ENCODE measurements at places on chromosomes 1 and 21. TPM values are rescaled to one million over a fixed set of nuclear protein-coding genes. Genes with fewer than 3 reads are reported as not detected.

Gene SPRR5
- not detected for total RNA-seq

Gene AKR7A2
- total RNA-seq, result 50.6 TPM

GRCh38 chr1:30103708-30104411 lies 619.5 kb downstream of the MATN1 start:
- peaks cover 2% of the 10 kb centered on the region for H3K4me1 ChIP-seq
- H3K27ac ChIP-seq, result no peak overlapping the region
- H3K36me3 ChIP-seq, result no peaks in the 10 kb centered on the region

GRCh38 chr21:42467140-42467983 lies 28.7 kb downstream of the RSPH1 start:
- no peak overlapping the region for H3K4me3 ChIP-seq
- H3K4me1 ChIP-seq, result peaks cover 48% of the 10 kb centered on the region
- H3K27ac ChIP-seq, result no peak overlapping the region
- H3K36me3 ChIP-seq, result peaks cover 4% of the 10 kb centered on the region
- H3K27me3 ChIP-seq, result peaks cover 4% of the 10 kb centered on the region
- DNase-seq, result peak; percentile 65

DNA sequence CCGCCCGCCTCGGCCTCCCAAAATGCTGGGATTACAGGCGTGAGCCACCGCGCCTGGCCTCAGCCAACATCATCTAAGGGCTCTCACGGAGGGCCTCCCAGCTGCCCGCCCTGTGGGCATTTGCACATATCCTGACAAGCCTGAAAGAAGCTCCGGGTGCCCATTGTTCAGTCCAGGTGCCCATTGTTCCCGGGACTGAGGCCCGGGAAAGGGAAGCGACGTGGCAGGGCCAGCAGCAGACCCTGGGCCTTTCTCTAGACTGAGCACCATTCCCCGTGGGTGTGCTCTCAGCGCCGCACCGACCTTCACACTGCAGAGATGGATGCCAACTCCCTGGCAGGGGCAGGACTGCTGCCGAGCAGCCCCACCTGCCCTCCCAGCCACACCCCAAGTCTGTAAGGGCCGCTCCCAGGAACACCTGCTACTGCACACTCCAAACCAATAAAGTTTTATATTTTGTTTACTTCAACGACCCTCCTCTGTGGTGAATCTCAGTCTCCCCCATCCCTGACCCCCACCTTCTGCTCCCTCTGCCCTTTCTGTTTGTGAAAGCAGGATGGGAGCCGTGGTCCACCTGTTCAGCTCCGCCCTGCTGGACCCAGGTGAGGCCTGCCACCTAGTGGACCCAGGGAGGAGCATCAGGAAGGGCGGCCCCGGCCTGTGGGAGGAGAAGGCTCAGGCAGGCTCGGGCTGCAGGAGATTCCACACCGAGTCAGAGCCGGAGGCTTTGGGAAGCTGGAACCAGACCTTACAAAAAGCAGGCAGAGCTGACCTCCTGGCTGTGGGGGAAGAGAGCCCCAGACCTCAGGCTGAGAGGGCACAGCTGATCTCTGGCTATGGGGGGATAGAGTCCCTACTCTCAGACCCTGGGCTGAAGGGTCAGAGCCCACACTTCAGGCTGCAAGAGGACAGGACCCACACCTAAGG lies 1.1 kb upstream of the TMEM82 start:
- peaks cover 7% of the 10 kb centered on the region for H3K4me1 ChIP-seq
- DNase-seq, result peak; percentile 81
- no peak overlapping the region for H3K4me3 ChIP-seq
- no peak overlapping the region for H3K27ac ChIP-seq
- no peaks in the 10 kb centered on the region for H3K27me3 ChIP-seq

DNA sequence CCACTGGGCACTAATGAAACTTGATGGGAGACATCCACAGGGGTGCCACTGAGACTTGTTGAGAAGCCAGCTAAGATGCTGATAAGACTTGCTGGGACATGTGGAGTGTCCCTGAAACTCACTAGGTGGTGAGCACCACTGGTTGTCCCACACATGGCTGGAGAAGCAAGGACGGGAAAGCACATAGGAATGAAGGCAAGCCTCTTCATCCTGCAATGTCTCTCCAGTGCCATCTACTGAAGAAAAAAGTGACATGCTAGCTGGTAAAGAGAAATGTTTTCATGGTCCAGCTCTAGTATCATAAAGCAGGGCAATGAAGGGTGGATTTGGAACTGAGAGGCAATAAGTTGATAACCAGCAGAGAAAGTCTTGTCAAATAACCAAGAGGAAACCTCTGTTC lies 283.0 kb downstream of the PAPPA2 start:
- DNase-seq, result no peak
- H3K27me3 ChIP-seq, result no peaks in the 10 kb centered on the region
- no peaks in the 10 kb centered on the region for H3K36me3 ChIP-seq
- H3K4me1 ChIP-seq, result no peaks in the 10 kb centered on the region

DNA sequence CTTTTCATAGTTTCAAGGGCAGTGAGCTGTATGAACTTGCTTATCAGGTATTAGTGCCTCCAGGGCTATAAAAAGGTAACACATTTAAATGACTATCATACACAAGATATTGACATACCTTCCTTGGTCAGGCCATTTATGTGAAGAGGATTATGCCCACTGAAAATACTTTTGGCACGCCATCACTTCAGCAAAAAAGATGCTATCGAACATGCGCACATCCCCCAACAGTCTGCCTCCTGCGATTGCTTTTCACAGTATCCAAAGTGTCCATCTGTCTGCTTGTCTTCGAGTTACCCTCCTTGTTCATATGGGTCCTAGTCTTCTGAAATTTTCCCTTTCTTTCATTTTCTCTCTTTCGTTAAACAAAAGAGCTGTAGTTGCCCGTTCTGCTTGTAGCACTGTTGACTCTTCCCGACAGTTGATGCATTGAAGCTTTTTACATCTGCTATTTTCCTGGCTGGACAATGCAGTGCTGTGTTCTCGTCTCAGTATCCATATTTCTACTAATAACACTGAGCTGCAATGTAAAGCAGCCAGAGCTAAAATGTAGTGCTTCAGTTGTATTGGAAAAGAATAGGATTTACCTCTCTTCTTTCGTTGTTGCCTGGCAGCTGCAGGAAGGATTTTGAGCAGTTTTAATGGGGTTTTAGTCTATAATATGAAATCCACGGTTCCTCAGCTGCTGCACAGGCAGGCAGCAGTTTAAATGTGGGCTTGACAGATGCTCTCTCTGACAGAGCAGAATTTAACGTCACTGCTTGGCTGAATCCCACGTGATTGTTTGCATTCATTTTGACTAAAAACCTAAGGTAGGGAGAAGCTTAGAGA lies at the start of gene B3GALT2:
TSS of gene B3GALT2 (minus strand) at position 713 of the 831 bp plus-strand sequence. CDS start 5,051 bp downstream, outside the sequence.
- H3K4me3 ChIP-seq, result peak within 1 kb of the TSS; percentile 44
- H3K27me3 ChIP-seq, result no peaks in the 10 kb centered on the region
- H3K4me1 ChIP-seq, result peaks cover 28% of the 10 kb centered on the region
- no peak for DNase-seq
- peaks cover 13% of the 10 kb centered on the region for H3K36me3 ChIP-seq
- H3K27ac ChIP-seq, result peak within 1 kb of the TSS; percentile 28

GRCh38 chr1:31562707-31563360 lies 13.5 kb upstream of the TINAGL1 start:
- peaks cover 18% of the 10 kb centered on the region for H3K27me3 ChIP-seq
- H3K4me3 ChIP-seq, result no peak overlapping the region
- no peak overlapping the region for H3K27ac ChIP-seq
- no peak for DNase-seq
- H3K36me3 ChIP-seq, result no peaks in the 10 kb centered on the region
- H3K4me1 ChIP-seq, result no peaks in the 10 kb centered on the region

- no peak overlapping the region for H3K4me3 ChIP-seq
- no peaks in the 10 kb centered on the region for H3K36me3 ChIP-seq
- H3K27ac ChIP-seq, result no peak overlapping the region
- DNase-seq, result no peak
- H3K27me3 ChIP-seq, result peaks cover 6% of the 10 kb centered on the region
- peaks cover 3% of the 10 kb centered on the region for H3K4me1 ChIP-seq
These were observed 36.2 kb upstream of the TLR5 start for GRCh38 chr1:223179280-223179679.
